ENCODE measurements at places on chromosomes 11 and 22.

GRCh38 chr11:112967082-112967481 lies 5.9 kb downstream of the NCAM1 start:
- DNase-seq, result no peak

- peak; percentile 22 for DNase-seq
Measured at GRCh38 chr11:14973621-14974514, 1.7 kb upstream of the CALCA start.

DNA sequence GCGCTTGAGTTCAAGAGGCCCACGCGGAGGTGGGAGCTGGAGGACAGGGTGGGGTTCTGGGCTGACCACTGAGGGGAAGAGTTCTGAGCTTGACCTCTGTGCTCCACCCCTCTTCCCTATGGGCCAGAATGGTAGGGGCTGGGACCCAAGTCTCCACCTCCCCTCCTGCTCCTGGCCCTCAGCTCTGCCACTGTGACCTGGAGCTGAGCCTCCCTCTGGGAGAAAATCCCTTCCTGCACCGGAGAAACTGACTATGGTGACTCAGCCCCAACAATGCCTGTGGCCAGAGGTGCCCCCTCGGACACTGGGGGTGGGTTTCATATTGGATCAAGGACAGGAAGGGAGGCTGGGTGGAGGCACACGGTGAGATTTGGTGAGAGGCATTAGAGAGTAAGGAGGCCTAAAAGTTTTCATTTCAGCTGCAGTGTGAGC lies 23.0 kb downstream of the RELT start:
- DNase-seq, result no peak

- peak; percentile 96 for DNase-seq
Measured at GRCh38 chr11:65421794-65422632, 585 bp upstream of the NEAT1 start.

GRCh38 chr22:28034760-28035401 lies 115.8 kb upstream of the PITPNB start:
- DNase-seq, result no peak

- no peak for DNase-seq
Measured at GRCh38 chr11:15146271-15147003, 31.7 kb downstream of the INSC start.

Measured in stimulated activated CD4-positive, alpha-beta T cell treated with anti-CD3 and anti-CD28 coated beads, Interleukin-4, amount 100 ng/mL, for 48 hours (primary cell).